PC-9 (cell line): ENCODE measurements at places on chromosomes 7 and 10.
A peak's percentile ranks its signal among the peaks of the same experiment; 100 is the strongest.

DNA sequence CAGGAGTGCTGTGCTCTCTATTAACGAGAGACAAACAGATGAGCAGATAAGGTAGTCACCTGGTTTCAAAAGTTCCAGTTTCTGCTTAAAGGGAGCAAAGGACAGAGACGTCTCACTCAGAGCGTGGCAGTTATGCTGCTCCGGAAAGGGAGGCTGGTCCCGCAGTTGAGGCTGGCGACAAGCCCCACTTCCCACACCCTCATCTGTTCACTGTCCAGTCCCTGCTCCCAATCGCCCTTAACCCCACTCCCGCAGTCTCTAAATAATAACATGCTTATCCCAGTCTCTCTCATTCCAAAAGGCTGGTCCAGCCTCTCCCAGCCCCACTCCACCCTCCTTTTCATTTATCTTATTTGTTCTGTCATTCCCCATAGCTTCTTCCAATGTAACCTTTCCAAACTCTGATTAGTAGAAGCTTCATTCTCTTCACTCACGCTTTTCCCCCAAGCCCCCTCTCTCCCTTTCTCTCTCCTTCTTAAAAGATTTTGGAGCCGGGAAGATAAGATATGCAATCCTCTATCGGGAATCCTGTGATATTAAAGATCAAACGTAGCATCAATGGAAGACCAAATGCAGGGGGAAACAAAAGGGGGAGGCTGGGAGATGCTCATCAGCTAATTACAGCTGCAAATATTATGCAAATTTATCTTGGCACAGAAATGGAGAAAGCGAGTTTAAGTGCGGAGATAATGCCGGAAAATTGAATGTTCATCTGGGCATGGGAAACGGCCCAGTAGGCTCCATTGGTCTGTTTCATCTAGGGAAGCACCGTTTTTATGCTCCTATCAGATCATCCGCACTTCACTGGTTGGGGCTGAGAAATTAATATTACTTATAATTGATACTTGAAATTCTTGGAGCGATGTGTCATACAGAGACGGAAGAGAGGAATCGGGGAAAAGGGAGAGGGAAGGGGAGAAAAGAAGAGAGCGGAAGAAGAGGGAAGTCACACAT is 16.3 kb upstream of the GATA3 start:
- no peak for DNase-seq
- H3K36me3 ChIP-seq = no peaks in the 10 kb centered on the region
- no peak overlapping the region for H3K27ac ChIP-seq
- no peaks in the 10 kb centered on the region for H3K4me1 ChIP-seq
- H3K27me3 ChIP-seq = no peaks in the 10 kb centered on the region

GRCh38 chr7:98755138-98755898 is 114.5 kb downstream of the TMEM130 start:
- H3K4me3 ChIP-seq = no peak overlapping the region
- no peaks in the 10 kb centered on the region for H3K36me3 ChIP-seq
- no peak overlapping the region for H3K27ac ChIP-seq
- DNase-seq = peak; percentile 20
- H3K27me3 ChIP-seq = peaks cover 34% of the 10 kb centered on the region; the same call in 1 of the 2 replicates

DNA sequence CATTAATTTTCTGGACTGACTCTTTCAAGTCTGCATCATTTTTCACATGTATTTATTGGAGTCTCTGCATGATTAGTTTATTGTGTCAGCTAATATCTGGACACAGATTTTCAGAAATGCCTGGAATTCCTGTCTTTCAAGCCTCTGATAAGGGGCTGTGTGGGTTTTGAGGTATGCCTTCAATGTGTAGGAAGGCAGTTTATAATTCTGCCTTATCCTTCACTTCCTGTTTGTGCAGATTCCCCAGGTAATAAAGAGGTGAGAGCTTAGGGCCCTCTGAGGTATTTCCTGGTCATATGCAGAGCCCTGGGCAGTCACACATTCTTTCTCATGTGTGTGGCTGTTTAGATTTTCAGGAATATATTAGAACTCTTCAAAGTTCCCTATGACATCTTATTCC is 79.4 kb upstream of the PRKCQ start:
- H3K27me3 ChIP-seq = peaks cover 9% of the 10 kb centered on the region; the same call in 1 of the 2 replicates
- H3K27ac ChIP-seq = no peak overlapping the region
- no peak overlapping the region for H3K4me3 ChIP-seq
- H3K4me1 ChIP-seq = no peaks in the 10 kb centered on the region
- peak; percentile 66 for DNase-seq

DNA sequence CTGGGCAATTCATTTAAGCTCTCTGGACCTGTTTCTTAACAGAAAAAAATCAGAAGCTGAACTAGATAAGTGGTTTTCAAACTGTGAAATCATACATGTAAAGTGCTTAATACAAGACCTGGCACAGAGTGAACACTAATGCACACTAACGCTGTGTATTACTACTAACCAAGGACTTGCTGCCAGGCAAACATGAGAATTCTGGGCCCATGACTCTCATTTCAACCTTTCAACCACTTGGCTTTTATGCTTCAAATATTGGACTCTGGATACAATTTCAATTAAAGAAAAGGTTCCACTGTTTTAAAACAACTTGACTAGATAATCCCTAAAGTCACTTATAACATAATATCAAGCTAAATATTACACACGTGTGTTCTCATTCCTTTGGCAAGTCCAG is 73.4 kb downstream of the SRPK2 start:
- peaks cover 12% of the 10 kb centered on the region for H3K4me1 ChIP-seq
- DNase-seq = no peak
- no peaks in the 10 kb centered on the region for H3K36me3 ChIP-seq
- no peak overlapping the region for H3K27ac ChIP-seq

GRCh38 chr10:118729200-118729599 is 25.6 kb downstream of the CACUL1 start:
- H3K27ac ChIP-seq = no peak overlapping the region
- no peaks in the 10 kb centered on the region for H3K27me3 ChIP-seq
- peaks cover 14% of the 10 kb centered on the region for H3K4me1 ChIP-seq
- H3K4me3 ChIP-seq = no peak overlapping the region
- no peaks in the 10 kb centered on the region; the same call in 1 of the 2 replicates for H3K36me3 ChIP-seq

GRCh38 chr10:77350711-77351119 is 286.9 kb downstream of the KCNMA1 start:
- no peaks in the 10 kb centered on the region for H3K27me3 ChIP-seq
- H3K4me1 ChIP-seq = peaks cover 26% of the 10 kb centered on the region
- H3K27ac ChIP-seq = peak overlapping the region; percentile 22; the same call in 1 of the 2 replicates
- no peaks in the 10 kb centered on the region for H3K36me3 ChIP-seq
- H3K4me3 ChIP-seq = no peak overlapping the region
